ENCODE measurements at places on chromosomes 7 and 10.
A peak's percentile ranks its signal among the peaks of the same experiment; 100 is the strongest.

DNA sequence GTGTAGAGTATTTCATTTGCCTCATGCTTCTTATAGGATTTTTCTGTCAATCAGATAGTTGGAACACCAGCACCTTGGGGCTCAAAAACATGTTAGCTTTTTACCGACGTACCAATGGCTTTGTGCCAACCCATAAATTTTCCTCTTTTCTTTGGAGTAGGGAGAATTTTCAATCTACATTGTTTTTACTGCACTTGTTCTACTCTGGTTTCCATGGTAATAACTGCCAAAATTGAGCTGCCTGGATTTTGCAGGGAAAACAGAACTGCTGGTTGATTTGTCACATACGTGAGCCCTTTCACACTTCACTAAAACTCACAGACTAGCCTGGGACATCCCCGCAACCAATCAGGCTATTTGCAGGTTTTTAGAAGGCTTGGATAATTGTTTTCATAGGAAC is 189.7 kb downstream of the ARHGAP21 start:
- no peak for DNase-seq

GRCh38 chr7:2614631-2615330 is 17.0 kb upstream of the TTYH3 start:
- peak; percentile 76 for DNase-seq

DNA sequence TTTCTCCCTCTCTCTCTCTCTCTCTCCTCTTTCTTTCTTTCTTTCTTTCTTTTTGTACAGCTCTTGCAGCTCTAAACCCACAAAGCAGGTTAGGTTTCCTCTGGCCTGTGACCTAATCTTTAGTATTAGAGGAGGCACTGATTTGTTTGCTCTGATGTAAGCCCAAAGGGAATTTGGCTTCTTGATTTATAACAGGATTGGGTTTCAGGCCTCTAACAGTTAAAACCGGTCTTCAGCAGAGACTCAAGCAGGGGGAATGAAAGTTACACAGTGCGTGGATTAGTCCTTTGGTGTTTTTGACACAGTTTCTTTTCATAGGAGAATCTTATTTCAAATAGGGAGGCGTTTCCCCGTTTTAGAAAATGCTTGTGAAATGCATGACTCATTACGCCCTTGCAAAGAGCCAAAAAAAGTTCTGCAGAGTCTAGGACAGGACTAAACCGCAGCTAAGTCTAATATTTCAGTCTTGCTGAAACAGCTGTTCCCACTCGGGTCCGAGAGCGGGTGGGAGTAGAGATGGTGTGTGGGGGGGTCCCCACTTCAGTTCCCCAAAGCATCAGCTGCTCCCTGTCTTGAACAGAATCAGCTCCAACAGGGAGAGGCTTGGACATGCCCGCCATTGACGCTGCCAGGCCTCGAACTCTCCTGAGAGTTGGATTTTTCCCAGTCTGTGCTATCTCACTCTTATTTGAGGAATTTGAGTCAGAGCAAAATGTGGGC is 296.5 kb upstream of the PITRM1 start:
- no peak for DNase-seq

- no peak for DNase-seq
Observed at GRCh38 chr10:72455889-72456595, 101.3 kb upstream of the DNAJB12 start.

GRCh38 chr7:152122540-152122939 is 97.1 kb downstream of the GALNT11 start:
- DNase-seq, result no peak

- DNase-seq, result no peak
Observed at GRCh38 chr7:74061840-74062539, 21.6 kb upstream of the LIMK1 start.

GRCh38 chr10:23157239-23157681 is 34.9 kb upstream of the PTF1A start:
- no peak for DNase-seq

DNA sequence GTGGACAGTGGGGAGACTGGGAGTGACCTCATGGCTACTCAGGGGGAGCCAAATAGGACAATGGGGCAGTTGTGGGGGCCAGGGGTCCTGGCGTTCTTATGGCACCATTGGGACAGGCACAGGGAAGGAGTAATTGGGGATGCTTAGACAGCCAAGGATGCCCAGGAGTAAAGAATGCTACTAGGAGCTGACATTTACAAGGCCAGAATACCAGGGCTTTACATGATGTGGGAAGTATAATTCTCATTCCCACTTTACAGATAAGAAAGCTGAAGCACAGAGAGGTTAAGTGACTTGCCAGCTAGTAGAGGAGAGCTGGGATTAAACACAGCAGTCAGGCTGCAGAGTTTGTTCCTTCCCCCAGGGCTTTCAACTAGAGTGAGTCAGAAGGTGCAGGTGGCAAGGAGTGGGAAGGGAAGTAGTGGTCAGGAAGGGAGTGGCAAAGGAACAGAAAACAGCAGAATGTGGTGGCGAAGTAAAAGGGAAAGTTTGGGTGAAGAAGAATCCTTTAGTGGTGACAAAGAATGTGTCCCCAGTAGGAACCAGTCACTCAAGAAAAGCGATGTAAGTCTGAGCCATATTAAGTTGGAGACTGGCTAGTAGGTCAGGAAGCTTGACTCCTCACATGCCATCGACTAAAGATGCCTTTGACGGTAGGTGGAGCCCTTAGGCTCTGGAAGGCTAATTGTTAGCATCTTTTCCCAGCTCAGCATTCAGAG is 32.8 kb downstream of the CPVL start:
- DNase-seq, result no peak

GRCh38 chr10:125531465-125531864 is 151.5 kb downstream of the TEX36 start:
- peak; percentile 3 for DNase-seq

- peak; percentile 63 for DNase-seq
Observed at GRCh38 chr7:130420943-130421578, 19.8 kb downstream of the CEP41 start.

- DNase-seq, result no peak
Observed at GRCh38 chr10:96767611-96768010, 47.3 kb upstream of the PIK3AP1 start.

DNA sequence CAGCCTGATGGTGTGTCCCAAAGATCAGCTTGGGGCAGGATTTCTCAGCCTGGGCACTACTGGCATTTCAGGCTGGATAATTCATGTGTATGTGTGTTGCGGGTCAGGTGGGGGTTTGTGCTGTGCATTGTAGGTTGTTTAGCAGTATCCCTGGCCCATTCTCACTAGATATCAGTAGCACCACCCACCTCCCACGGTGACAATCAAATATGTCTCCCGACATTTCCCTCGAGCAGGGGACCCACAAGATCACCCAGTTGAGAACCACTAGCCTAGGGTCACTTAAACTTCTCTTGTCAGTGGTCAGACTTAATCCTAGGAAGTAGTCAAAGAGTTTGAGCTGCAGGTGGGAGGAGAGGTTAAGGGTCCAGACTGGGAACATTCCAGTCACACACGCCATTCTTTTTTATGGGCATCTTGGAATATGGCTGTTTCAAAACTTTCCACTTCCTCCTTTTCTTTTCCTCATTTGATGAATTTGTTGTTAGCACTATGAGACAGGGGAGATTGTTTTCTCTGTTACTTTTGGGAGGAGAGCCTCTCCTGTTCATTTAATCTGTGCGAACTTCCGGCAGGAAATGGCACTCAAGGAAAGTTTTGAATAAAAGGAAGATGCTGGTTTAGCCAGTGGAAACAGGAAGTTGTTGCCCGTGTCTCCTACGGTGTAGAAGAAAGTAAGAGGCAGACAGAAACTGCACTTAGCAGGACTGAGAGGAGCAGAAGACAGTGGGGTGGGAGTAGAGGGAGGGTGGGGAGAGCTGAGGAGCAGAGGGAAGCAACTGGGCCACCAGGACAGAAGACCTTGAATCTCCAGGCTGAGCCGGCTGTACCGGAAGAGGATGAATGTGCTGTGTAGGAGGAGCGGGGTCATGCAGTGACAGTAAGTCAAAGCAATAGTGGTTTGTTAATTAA is 17.6 kb upstream of the EXOC6 start:
- no peak for DNase-seq

DNA sequence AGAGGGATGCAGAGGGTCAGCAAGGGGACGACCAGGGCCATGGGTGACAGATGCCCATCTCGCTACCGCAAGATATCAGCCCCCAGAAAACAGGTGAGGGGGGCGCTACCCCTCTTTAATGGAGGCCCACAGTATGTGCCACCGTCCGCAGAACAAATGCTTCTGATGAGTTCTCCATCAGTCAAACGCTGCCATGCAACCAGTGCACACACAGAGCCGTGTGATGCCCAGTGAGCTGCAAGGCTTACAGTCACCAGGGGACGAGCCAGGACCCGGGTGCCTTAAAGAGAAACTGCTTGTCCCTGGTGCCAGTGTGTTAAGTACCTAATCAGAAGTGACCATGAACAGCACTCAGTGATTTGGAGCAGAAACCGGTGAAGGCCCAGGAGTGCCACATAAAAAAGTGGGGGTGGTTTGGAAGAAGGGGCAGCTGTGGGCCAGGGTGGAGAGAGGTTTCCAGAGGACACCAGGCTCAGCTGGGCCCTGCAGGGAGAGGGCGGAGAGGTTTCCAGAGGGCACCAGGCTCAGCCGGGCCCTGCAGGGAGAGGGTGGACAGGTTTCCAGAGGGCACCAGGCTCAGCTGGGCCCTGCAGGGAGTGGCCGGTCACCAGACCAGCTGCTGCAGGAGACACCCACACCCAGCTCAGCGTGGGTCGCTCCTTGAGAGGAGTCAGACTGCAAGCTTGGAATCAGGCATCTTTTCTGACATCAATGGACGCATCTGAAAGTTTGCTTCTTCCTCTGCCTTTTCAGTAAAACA is 50.9 kb downstream of the TCERG1L start:
- DNase-seq, result no peak

GRCh38 chr10:80414142-80414895 is 6.0 kb downstream of the PRXL2A start:
- no peak for DNase-seq

DNA sequence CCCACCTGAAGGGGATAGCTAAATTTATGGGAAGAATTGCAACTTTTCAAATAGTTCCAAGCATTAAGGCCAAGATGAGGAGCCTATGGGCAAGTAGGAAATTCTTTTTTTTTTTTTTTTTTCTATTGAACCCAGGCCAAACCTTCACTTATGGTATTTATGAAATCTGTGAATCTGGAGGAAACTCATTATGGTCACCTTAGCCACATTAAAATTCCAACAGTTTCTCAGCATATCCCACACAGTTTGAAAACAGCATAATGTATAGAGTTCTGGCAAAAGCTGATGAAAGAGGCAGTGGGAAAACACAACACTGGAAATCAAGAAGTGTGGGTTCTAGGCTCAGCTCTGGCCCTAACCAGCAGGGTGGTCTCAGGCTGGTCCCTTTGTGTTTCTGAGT is 236.9 kb downstream of the PTEN start:
- no peak for DNase-seq

- DNase-seq, result no peak
Observed at GRCh38 chr10:1086787-1087186, 30.6 kb downstream of the WDR37 start.

DNA sequence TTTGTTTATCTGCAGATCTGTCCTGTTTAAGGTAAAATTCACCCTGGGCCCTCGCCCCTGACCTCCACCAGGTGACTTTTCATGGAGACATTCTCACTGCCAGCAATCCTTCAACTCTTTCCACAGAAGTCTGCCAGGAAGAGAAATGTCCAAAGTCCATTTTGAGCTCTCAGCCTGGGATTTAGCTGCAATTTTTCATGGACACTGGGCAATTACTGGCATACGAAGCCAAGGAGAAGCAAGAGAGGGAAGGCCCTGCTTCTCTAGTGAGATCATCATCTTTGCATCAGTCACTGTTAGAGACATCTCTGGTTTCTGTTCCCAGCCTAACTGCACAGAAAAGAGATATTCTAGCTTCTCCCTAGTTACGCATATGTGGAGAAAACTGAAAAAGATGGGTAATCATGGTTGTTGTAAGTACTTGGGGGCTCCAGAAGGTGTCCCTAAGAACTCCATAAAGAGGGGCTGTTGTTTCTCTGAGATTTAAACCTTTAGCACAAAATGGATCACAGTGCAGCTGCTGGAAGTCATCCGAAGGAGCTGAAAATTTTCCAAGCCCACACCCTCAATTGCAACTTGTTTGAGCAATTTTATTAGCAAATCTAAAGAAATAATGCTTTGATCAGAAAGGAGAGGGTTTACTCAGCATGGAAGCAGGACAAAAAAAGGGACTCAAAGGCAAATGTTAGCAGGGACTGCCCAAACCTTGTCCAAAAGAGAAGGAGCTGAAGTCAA is 168.9 kb downstream of the SNX10 start:
- no peak for DNase-seq

GRCh38 chr10:86083664-86084175 is 282.9 kb downstream of the GRID1 start:
- DNase-seq, result no peak

- DNase-seq, result no peak
Observed at GRCh38 chr7:96952974-96953391, 52.4 kb upstream of the DLX6 start.

- DNase-seq, result no peak
Observed at GRCh38 chr10:130479926-130480325, 343.7 kb downstream of the GLRX3 start.

GRCh38 chr10:52615756-52616394 is 156.7 kb downstream of the MBL2 start:
- DNase-seq, result no peak

DNA sequence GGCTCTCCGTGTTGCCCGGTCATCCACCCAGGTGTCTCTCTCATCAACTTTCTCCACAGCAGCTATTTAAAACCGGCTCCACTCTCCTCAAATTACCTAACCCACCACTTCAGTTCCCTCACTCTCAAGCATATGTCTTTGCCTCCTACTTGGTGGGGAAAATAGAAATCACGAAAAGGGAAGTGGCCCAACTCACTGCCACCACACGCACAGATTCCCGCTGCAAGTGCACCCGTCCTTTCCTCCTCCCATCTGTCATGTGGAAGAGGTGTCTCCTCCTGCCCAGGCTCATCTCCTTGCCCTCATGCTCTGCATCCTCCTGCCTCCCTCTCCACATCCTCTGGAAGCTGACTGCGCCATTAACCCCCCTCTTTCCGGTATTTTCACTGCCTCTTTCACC is 80.8 kb upstream of the MKX start:
- no peak for DNase-seq

DNA sequence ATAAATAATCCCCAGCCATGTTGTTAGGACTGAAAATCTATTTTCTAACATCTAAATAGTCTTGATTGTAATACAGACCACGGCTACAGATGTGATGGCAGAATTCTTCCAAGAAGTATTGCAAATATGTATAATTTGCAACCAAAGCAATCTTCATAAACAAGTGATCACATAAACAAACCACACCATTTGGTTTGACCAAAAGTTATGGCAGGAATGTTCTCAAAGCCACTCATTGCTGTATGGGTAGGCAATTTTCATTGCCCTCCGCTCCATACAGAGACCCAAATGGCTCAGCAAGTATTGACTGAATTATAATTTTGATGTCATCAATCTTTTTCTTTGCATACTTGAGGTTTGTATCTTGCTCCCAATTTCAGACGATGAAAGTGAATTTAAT is 19.0 kb upstream of the RHOBTB1 start:
- no peak for DNase-seq

GRCh38 chr7:84188786-84189405 is 5.7 kb downstream of the SEMA3A start:
- DNase-seq, result no peak

- DNase-seq, result no peak
Observed at GRCh38 chr10:3942937-3943489, 158.0 kb upstream of the KLF6 start.

- no peak for DNase-seq
Observed at GRCh38 chr10:120634659-120635058, 177.6 kb downstream of the PLPP4 start.

- no peak for DNase-seq
Observed at GRCh38 chr7:31788883-31789680, 102.1 kb downstream of the PPP1R17 start.

- DNase-seq, result peak; percentile 12
Observed at GRCh38 chr7:127391591-127392181, 822 bp downstream of the ZNF800 start.

- no peak for DNase-seq
Observed at GRCh38 chr10:124470544-124471434, 9.2 kb downstream of the LHPP start.

Data from DMS79 (cell line).